ENCODE measurements at places on chromosomes 5 and 9.

DNA sequence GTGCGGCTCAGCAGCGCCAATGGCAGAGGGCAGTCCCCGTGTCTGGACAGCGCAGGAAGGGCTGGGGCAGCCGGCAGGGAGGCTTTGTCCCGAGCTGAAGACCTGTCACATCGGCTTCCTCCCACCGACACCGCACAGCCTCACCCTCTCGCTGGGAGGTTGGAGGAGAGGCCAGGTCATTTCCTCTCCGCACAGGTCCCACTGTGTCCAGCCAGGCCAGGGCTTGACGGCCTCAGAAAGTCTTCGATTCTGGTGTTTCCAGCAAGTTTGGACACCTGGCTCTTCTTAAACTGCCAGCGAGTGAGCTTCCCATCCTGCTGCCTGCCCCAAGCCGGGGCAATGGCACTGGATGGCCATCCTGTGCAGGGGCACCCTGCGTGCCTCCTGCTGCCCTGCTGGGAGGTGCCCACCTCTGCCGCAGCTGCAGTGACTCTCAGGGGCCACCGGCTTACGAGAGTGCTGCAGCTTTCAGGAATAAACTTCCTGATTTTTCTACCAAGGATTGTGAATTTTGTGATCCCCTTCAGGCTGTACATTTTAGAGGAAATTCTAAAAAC, 33.9 kb downstream of the AHRR start:
- DNase-seq: no peak

GRCh38 chr5:150672237-150672883, 11.3 kb downstream of the MYOZ3 start:
- DNase-seq: peak; percentile 38

GRCh38 chr9:113056191-113057106, at the start of gene ZFP37:
ZFP37 (minus strand) TSS chr9:113056724; CDS start chr9:113056688, 36 bp downstream.
- peak; percentile 98 for DNase-seq

DNA sequence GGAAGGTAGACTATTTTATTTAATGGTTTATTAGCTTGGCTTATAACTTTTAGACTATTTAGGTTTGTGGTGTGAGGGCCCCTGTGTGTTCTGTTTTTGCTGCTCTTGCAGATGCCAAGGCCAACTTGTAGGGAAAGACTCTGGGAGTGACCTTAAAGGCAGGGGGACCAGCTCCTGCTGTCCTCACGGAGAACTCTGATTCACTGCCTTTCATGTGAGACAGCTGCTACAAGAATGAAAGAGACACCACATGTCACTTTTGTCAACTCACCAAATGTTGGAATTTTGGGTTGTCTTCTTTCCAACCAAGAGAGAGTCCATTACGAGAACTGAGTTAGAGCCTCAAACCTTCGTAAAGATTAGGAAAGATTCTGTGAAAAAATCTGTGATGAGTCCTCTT, 258.3 kb upstream of the ADAMTSL1 start:
- no peak for DNase-seq

GRCh38 chr9:135410831-135411473, 68.6 kb upstream of the PPP1R26 start:
- DNase-seq: no peak

GRCh38 chr5:59276917-59277372, 616.6 kb downstream of the PDE4D start:
- no peak for DNase-seq

GRCh38 chr5:122312591-122313406, 762 bp downstream of the SNCAIP start:
- DNase-seq: peak; percentile 63

DNA sequence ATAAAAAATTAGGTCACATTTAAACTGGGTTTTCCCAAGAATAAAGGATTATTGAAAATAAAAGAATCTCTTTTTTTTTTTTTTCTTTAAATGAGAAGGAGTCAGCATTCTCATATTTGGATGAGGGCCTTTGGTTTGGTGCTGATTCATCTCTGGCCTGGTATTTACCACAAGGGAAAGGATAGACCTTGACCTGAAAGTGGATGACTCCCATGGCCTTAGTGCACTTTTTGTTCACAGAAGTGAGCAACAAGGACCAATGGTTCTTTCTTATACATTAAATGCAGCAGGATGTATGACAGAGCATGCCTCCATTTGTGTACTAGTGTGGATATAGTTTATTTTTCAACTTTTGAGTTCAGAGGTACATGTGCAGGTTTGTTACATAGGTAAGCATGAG, 6.9 kb downstream of the YTHDC2 start:
- peak; percentile 56 for DNase-seq

DNA sequence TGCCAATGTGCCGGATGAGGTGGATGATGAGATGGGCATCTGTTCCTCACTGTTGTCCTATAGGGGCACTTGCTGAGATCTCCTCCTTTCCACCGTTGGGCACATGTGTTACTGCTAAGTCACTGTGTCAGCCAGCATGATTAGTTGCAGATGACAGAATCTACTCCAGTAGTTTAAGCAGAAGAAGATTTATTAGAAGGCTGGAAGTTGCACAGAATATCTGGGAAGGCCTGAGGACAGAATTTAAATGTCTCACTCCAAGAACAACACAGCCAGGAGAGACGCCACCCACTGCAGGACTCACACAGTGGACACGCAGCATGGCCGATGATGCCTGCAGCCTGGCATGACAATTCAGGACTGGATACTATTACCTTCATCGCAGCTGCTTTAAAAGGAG, 157.5 kb downstream of the NSG2 start:
- DNase-seq: no peak

DNA sequence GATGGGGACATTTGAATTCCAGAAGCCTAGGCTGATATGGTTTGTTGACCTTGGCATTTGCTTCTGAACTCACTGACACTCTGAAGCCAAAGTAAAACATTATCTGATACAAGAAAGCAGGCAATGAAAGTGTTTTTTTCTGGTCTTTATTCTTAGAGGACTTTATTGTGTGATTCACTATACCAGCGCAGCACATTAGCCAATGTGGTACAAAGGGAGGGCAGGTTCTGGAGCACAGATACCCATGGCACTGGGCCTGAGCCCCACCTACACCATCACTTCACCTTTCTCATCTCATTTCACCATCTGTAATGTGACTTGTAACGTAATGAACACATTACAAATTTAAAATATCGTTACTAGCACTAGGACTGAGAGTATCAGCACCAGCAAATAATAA, 89.7 kb upstream of the ZNF366 start:
- DNase-seq: no peak

- no peak for DNase-seq
Observed at GRCh38 chr5:59519338-59519737, 374.2 kb downstream of the PDE4D start.

Measured in foreskin fibroblast (primary cell).